ENCODE measurements at places on chromosomes 4 and X.

DNA sequence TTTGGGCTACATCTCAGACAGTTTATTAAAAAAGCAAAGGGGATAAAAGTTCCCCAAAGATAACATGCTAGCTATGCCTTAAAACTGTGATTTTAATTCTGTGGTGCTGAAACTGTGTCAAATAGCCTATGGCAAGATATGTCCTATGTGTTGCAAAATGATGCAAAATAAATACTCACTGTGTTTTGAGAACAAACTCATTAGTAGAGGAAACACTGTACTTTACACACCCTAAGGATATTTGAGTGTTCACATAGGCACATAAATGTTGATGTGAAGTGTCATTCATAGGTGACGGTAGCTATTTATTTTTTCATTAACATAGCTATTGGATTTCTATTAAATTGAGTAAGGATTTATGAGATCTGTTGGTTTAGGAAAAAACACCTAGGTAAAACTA lies 351.9 kb downstream of the FAT4 start:
- DNase-seq, result no peak

DNA sequence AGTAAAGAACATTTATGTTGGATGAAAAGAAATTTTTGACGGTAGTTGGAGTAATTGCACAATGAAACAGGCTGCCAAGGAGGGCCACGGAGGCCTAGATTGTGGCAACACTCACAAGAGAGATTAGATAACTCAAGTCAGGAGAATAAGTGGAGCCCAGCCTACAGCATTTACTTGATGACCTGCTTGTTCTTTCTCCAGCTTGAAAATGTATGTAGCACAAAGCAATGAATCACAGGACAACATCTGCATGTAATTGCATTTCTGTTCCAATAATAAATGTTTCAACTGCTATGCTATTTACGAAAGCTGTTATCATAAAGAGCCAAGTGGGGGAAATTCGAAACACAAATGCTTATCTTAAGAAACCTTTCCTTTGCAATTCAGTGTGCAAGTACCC lies 221.2 kb upstream of the MID1 start:
- DNase-seq, result no peak

DNA sequence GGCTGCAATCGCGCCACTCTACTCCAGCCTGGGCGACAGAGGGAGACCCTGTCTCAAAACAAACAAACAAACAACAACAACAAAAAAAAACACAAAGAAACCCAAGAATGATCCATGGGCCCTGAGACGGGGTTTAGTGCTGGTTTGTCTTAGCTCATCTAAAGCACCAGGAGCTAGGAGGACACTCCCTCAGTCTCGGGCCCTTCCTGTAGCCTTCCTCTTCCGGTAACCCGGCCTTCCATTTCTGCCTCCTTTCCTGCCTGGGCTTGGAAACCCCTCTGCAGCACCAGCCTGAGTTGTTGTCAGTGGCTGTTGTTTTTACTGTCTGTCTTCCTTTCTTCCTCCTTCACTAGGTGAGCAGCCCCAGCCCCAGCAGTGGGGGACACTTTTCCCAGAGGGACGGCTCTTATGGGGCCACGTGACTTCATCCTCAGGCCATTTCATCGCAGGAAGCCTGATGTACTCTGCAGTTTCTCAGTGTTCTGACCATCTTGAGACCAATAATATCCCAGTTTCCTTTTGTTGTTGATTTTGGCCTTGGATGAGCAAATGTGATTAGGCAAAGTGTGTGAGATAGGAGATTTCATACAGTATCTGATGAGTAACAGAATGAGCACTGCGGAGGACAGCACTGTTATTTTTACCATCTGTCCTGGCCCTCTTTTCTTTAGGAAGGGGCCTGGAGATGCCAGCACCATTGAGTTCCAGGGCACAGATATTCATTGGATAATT lies 90.1 kb downstream of the ANAPC4 start:
- DNase-seq, result peak; percentile 18

- peak; percentile 22 for DNase-seq
Measured at GRCh38 chrX:40460926-40461325, 119.8 kb upstream of the ATP6AP2 start.

GRCh38 chrX:10582215-10582733 lies 38.1 kb downstream of the MID1 start:
- no peak for DNase-seq

- DNase-seq, result peak; percentile 67
Measured at GRCh38 chr4:141636771-141637460, 533 bp downstream of the IL15 start.

GRCh38 chr4:1789552-1789951 lies 3.5 kb upstream of the FGFR3 start:
- no peak for DNase-seq

DNA sequence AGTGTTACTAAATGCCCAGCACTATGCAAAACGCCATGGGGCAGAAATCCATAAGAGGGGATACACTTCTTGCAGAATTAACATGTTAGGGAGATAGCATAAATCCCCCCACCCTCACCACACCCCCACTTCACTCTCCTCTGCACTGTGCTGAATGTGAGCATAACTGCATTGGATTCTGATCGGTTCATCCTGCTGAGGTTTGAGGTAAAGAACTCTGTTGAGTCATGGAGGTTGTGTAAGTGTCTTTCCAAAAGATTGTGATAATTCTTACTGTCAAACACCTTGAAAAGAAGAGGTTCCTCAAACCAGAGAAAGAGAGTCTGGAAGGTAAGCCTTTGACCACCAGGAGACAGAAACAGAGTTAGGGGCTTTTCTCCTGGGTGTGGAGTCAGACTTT lies 43.6 kb downstream of the RBM47 start:
- no peak for DNase-seq

DNA sequence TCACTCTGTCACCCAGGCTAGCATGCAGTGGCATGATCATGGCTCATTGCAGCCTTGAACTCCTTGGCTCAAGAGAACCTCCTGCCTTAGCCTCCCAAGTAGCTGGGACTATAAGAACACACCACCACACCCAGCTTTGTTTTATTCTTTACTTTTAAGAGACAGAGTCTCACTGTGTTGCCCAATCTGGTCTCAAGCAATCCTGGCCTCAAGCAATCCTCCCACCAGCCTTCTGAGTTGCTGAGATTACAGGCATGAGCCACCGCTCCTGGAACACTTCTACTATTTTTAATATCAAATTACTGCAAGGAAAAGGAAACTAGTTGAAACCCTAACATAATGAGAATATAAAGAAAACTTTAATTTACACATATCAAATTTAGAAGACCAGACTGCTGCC lies 85.4 kb downstream of the FAM13A start:
- no peak for DNase-seq

- peak; percentile 93 for DNase-seq
Measured at GRCh38 chrX:134670134-134670924, 12.1 kb upstream of the PLAC1 start.

GRCh38 chrX:9131066-9131465 lies 97.1 kb upstream of the FAM9B start:
- DNase-seq, result peak; percentile 9

GRCh38 chrX:689983-690382 lies 59.4 kb downstream of the SHOX start:
- DNase-seq, result no peak

DNA sequence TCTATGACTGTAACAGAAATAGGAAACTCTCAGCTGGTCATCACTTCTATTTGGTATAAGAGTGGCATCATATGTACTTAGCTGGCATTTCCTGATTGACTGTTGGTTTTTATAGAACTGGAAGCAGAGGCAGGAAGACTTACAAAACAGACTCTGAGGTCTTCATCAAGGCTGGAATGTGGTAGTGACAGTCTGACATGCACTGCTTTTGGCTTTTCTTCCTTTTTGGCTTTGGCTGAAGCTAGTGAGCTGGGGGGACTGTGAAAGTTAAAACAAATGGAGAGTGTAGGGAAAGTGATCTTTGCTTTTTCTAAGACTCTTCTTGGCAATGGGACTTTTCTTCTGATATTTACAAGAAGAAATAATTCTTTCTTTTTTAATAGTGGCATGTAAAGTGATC lies 121.1 kb upstream of the SLC4A4 start:
- DNase-seq, result peak; percentile 46

DNA sequence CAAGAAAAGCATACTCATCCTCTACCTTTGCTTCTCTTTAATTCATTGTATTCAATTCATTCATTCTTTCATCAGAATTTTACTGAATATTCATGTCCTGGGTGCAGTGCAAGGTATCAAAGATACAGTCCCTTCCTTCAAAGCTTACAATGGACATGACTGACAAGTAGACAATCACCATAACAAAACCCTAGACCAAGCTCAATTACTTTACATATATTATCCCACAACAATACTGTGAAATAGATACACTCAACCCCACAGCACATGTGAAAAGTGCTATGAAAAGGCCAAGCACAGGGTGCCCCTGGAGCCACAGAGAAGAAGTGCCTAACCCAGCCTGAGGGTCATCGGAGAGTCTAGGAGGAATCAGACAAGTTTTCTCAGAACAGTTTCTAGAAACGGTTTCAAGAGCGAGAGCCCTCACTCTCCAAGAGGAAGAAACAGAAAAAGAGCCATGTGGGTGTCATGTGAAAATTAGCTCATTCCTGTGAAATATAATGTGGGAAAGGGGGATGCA lies 15.3 kb downstream of the AMBN start:
- no peak for DNase-seq

DNA sequence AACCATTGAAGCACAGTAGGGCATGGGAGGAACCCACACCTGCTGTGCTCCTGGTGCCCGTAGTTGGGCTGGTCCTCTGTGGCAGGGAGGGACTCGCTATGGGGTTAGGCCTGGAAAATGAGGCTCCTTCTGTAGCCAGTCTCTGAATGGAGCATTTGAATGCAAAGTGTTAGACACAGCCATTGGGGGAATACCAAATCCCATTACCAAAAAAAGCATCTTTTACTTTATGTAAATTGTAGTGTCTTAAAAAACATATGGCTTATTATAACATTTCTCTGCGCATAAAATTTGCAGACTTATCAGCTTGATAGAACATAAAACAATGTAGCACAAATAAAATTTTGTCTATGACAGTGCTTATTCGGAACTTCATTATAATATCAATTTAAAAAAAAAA lies 129.2 kb upstream of the PDLIM3 start:
- no peak for DNase-seq

DNA sequence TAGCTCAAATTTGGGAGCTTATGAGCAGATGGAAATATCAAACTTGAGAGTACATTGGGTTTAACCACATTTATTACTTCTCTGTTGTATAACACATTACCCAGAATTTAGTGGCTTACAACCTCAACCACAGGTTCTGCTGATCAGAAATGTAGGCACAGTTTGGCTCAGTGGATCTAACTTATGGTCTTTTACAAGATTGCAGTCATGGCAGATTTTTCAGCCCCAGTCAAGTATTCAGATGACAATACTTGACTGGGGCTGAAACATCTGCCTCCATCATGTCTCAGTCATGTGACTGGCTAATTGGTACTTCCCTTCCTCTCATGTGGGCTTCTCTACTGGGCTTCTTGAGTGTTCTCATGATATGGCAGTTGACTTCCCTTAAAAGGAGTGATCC lies 44.0 kb upstream of the ADAD1 start:
- DNase-seq, result no peak

- DNase-seq, result no peak
Measured at GRCh38 chr4:163662768-163663167, 168.3 kb downstream of the TMA16 start.

DNA sequence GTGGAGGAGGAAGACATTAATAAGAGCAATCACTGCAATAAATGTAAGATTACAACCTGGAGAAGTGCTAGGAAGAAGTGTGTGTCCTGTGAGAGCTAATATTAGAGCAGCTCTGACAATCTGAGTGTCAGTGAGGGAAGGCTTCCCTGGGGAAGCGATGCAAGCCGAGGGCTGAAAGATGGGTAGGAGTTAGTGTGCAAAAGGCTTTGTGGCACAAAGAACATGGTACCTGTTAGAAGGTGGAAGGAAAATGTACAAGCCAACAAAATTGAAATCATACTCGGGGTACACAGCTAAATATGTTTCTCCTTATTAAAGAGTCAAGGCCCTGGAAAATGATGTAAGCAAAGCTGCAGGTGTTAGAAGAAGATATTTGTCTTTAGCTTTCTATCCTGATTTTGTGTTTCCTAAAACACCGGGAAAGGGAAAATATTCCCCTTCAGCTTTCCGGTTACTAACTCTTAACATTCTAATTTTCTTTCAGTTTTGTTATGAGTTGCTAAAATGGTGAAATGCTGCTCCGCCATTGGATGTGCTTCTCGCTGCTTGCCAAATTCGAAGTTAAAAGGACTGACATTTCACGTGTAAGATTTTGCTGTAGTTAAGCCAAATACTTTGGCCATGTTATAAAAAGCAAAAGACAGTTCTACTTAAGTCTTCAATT lies 808 bp downstream of the THAP6 start:
- DNase-seq, result no peak

DNA sequence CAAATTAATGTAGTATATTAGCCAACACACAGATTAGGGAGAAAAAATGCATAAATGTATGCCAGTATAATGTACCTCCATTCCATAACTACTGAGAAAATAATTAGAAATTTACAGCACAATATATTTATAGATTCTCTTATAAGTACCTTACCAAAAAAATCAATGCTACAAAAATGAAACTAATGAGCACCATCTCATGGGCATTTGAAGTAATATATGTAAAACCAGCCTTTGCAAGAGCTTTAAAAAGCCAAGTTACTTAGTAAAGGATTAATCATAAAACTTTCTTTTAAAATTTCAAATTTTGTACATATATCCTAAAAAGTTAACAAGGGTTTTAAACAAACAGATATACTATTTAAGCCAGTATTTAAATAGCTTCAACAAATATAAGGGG lies 43.2 kb downstream of the LRBA start:
- DNase-seq, result no peak

GRCh38 chr4:108126806-108127205 lies 41.9 kb downstream of the LEF1 start:
- peak; percentile 39 for DNase-seq

DNA sequence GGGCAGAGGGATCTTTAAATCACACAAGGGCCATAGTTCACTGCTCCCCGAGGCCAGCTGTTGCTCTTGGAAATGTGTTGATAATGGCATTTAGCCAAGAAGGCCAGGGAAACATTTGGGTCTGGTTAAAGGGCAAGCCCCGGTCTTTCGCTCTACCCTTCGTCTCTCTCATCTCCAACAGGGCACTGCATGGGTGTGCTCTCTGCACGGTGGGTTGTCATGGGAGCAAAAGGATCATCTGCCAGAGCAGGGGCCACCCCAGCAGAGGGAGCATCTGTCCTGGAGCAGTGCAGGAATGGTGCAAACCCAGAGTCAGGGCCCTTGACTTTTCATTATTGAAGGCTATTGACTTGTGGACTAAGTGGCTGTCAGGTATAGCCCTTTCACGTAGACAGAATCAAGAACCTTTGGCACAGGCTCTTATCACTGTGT lies 22.7 kb upstream of the PGRMC2 start:
- DNase-seq, result peak; percentile 19

Measured in fibroblast of skin of back (primary cell).